ENCODE measurements at places on chromosomes 2 and 18. TPM values are rescaled to one million over a fixed set of nuclear protein-coding genes. Genes with fewer than 3 reads are reported as not detected.

- H3K4me3 ChIP-seq = peak overlapping the region; percentile 52
- H3K27me3 ChIP-seq = no peaks in the 10 kb centered on the region
- H3K27ac ChIP-seq = peak overlapping the region; percentile 35
- no peak for DNase-seq
- H3K4me1 ChIP-seq = peaks cover 36% of the 10 kb centered on the region
Observed at GRCh38 chr2:230430957-230431910, 15.2 kb downstream of the SP100 start.

GRCh38 chr2:177398791-177399190 is 6.2 kb downstream of the AGPS start:
- no peak overlapping the region for H3K27ac ChIP-seq
- H3K36me3 ChIP-seq = peaks cover 2% of the 10 kb centered on the region
- no peak overlapping the region for H3K4me3 ChIP-seq
- no peaks in the 10 kb centered on the region for H3K27me3 ChIP-seq

GRCh38 chr2:216101109-216101508 is 8.0 kb upstream of the XRCC5 start:
- H3K27ac ChIP-seq = no peak overlapping the region
- H3K4me3 ChIP-seq = no peak overlapping the region
- no peak for DNase-seq
- H3K36me3 ChIP-seq = peaks cover 32% of the 10 kb centered on the region
- H3K27me3 ChIP-seq = no peaks in the 10 kb centered on the region

- no peak overlapping the region for H3K27ac ChIP-seq
- no peak for DNase-seq
- H3K27me3 ChIP-seq = no peaks in the 10 kb centered on the region
- H3K4me1 ChIP-seq = no peaks in the 10 kb centered on the region
Observed at GRCh38 chr2:141207036-141207385, 923.8 kb downstream of the LRP1B start.

GRCh38 chr2:112136096-112136495 is 2.1 kb upstream of the FBLN7 start:
- no peak for DNase-seq
- H3K4me3 ChIP-seq = no peak overlapping the region
- H3K4me1 ChIP-seq = peaks cover 13% of the 10 kb centered on the region
- H3K27me3 ChIP-seq = no peaks in the 10 kb centered on the region
- no peaks in the 10 kb centered on the region for H3K36me3 ChIP-seq
- no peak overlapping the region for H3K27ac ChIP-seq

- peak overlapping the region; percentile 34 for H3K4me3 ChIP-seq
- no peaks in the 10 kb centered on the region for H3K27me3 ChIP-seq
- DNase-seq = peak; percentile 78
- H3K4me1 ChIP-seq = peaks cover 49% of the 10 kb centered on the region
- peak overlapping the region; percentile 81 for H3K27ac ChIP-seq
Observed at GRCh38 chr2:197847651-197848401, 43.4 kb downstream of the PLCL1 start.

DNA sequence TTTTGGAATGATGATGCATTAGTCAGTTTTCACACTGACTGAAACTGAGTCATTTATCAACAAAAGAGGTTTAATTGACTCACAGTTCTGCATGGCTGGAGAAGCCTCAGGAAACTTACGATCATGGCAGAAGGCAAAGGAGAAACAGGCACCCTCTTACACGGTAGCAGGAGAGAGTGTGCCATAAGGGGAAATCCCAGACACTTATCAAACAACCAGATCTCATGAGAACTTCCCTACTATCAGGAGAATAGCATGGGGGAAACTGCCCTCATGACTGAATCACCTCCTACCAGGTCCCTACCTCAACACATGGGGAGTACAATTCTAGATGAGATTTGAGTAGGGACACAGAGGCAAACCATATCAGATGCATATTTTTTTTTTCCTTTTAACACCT is 504.5 kb upstream of the VRK2 start:
- no peaks in the 10 kb centered on the region for H3K4me1 ChIP-seq
- H3K36me3 ChIP-seq = no peaks in the 10 kb centered on the region
- no peak overlapping the region for H3K27ac ChIP-seq
- no peak for DNase-seq
- H3K27me3 ChIP-seq = no peaks in the 10 kb centered on the region

GRCh38 chr2:144771348-144771747 is 251.4 kb upstream of the ZEB2 start:
- no peak overlapping the region for H3K27ac ChIP-seq
- no peak for DNase-seq
- H3K4me1 ChIP-seq = no peaks in the 10 kb centered on the region
- H3K4me3 ChIP-seq = no peak overlapping the region
- H3K36me3 ChIP-seq = no peaks in the 10 kb centered on the region

- no peak for DNase-seq
- no peaks in the 10 kb centered on the region for H3K4me1 ChIP-seq
- H3K4me3 ChIP-seq = no peak overlapping the region
- no peak overlapping the region for H3K27ac ChIP-seq
- H3K27me3 ChIP-seq = peaks cover 4% of the 10 kb centered on the region
- no peaks in the 10 kb centered on the region for H3K36me3 ChIP-seq
Observed at GRCh38 chr2:106882673-106883072, 3.3 kb downstream of the ST6GAL2 start.

GRCh38 chr2:68721482-68722101 is 13.0 kb upstream of the ARHGAP25 start:
- peak; percentile 86 for DNase-seq
- H3K36me3 ChIP-seq = no peaks in the 10 kb centered on the region
- no peaks in the 10 kb centered on the region for H3K27me3 ChIP-seq
- peak overlapping the region; percentile 56 for H3K4me3 ChIP-seq

GRCh38 chr2:188512456-188512855 is 220.8 kb downstream of the GULP1 start:
- no peaks in the 10 kb centered on the region for H3K4me1 ChIP-seq
- peak; percentile 10 for DNase-seq
- H3K27ac ChIP-seq = no peak overlapping the region
- no peaks in the 10 kb centered on the region for H3K27me3 ChIP-seq

GRCh38 chr2:207230261-207231105 is 64.7 kb upstream of the KLF7 start:
- H3K4me3 ChIP-seq = no peak overlapping the region
- H3K27me3 ChIP-seq = no peaks in the 10 kb centered on the region
- DNase-seq = no peak
- no peaks in the 10 kb centered on the region for H3K4me1 ChIP-seq

- H3K4me3 ChIP-seq = no peak overlapping the region
- H3K36me3 ChIP-seq = no peaks in the 10 kb centered on the region
- no peak for DNase-seq
Observed at GRCh38 chr2:196482119-196483065, 157.1 kb upstream of the CCDC150 start.

- H3K4me1 ChIP-seq = no peaks in the 10 kb centered on the region
- no peak overlapping the region for H3K27ac ChIP-seq
- DNase-seq = no peak
- H3K36me3 ChIP-seq = no peaks in the 10 kb centered on the region
- H3K4me3 ChIP-seq = no peak overlapping the region
- H3K27me3 ChIP-seq = no peaks in the 10 kb centered on the region
Observed at GRCh38 chr18:73668051-73668450, 479.6 kb downstream of the FBXO15 start.

Gene DYSF
- total RNA-seq = 0.10 TPM

Gene ASPRV1
- 1.7 TPM for total RNA-seq

Gene BCS1L
- 25.3 TPM for total RNA-seq

All from CD4-positive, CD25-positive, alpha-beta regulatory T cell (primary cell).